ENCODE measurements at places on chromosomes 4 and X.

- DNase-seq, result no peak
Observed at GRCh38 chr4:152072001-152072485, 311.2 kb upstream of the GATB start.

GRCh38 chrX:43003204-43003565 is 225.2 kb upstream of the PPP1R2C start:
- DNase-seq, result no peak

DNA sequence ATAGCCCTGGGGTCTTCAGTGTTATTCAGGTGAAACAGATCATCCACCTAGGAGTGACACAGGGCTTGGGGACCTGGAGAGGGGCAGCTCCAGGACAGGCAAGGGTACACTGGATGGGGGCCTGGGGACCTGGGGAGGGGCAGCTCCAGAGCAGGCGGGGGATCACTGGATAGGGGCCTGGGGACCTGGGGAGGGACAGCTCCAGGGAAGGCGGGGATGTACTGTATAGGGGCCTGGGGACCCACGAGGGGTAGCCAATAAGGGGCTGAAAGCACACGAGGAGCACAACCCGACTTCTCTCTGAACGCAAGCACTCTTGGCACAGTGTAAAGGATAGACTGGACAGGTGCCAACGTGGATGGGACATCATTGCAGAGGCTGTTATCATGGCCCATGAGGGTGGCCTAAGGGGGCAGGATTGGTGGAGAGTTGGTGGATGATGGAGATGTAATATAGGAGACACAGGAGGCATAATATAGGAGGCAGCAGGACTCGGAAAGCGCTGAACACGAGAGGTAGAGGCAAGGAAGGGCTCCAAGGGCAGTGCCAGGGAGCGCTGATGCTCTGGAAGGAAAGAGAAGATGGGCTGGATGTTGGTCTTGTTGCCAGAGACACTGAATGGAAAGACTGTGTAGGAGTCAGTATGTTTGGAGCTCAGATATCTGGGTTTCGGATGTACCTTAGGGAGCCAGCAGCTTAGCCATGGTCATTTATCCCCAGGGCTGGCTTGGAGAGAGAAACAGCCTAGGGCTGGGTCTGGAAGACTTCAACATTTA is 37.9 kb upstream of the FGFBP2 start:
- DNase-seq, result no peak

- DNase-seq, result no peak
Observed at GRCh38 chr4:180571516-180572055, 1671.6 kb upstream of the TENM3 start.

- no peak for DNase-seq
Observed at GRCh38 chrX:135094726-135095125, 25.6 kb downstream of the ETDB start.

DNA sequence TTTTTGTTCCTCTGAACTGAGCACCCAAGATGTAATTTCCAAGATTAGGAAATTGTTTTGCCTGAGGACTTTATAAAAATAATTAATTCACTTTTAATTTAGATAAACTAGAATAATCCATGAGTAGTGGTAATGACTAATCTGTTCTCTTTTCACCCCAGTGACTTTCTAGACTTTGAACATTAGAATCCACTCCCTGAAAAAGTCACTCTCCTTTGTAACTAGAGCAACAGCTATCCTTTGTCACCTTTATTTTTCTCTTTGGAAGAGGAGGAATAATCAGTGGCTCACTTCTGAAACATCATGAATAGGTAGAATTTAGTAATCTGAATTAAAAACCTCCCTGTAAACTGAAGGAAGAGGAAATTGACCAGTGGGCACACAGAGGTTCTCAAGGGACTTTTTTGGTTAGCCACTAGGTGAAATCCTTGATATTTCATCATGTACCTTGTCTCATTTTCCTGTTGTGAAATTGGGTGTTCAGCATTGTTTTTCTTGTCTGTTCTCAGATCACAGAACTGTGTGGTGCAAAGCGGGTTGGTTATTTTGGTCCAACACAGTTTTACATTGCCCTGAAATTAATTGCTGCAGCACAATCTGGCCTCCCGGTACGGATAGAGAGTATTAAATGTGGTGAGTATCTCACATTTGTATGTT is 59.4 kb downstream of the REPS2 start:
- DNase-seq, result no peak

DNA sequence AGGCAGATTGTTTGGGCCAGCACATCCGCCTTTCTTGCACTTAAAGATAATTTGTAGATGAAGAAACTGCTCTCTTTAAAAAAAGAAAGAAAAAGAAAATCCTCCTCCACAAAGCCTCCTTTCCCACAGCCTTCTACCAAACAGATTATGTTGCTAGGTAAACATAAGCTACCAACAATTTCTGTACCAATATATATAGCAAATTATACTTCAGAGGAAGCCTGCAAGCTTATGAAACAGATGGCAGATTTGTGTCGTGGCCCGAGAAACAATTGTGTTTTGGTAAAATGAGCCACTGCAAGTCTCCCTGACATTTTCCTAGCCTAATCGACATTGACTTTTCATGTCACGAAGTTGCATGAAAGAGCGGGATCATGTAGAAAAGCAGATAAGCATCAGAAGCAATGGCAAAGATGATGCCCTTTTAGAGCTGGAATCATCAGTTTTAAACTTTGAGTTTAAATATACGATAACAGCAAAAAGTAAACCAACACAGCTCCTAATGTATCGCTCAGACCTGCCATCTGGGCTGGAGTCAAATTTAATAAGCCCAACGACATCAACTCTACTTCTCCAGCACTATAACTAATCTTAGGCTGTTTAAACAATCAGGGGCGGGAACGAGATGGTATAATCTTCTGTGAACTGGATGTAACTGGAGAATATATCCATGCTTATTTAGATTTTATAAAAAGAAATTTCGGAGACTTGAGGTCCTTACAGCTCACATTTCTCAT is 94.9 kb upstream of the PLAC1 start:
- no peak for DNase-seq

- no peak for DNase-seq
Observed at GRCh38 chr4:149523039-149523438, 292.6 kb downstream of the IQCM start.

GRCh38 chr4:82864336-82864979 is 26.5 kb downstream of the SEC31A start:
- DNase-seq, result no peak

- no peak for DNase-seq
Observed at GRCh38 chrX:9312922-9313867, 151.7 kb upstream of the TBL1X start.

GRCh38 chr4:54085284-54085683 is 14.7 kb upstream of the GSX2 start:
- DNase-seq, result no peak

DNA sequence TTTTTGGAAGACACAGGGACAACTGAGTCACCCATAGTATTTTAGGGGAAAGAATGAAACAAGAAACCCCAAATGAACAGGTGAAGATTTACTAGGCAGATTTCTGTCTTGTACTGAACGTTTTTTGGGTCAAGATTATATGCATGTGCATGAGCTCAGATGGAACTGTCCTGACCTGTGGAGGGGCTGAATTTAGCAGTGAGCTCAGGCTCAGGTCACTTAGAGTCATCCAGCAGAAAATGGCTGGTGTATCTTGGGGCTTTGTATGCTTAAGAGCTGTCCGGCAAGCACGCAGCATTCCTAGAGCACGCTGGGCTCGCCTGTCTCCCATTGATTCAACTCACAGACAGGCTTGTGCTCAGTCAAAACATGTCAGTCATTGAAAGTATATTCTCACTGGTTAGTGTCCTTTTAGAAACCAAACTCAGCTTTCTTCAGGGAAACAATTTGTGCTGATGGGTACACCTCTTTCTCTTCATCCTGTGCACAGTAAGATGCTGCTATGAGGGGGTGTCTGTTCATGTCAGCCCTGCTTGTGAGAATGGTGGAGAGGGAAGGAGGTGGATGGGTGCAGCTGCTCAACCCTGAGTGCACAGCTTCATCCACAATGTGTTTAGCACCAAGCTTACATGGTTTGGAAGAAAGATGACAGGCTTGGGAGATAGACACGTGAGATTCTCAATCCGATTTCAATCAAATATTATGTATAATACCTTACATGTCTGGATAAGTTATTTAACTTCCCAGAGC is 47.5 kb upstream of the PDLIM3 start:
- DNase-seq, result no peak

DNA sequence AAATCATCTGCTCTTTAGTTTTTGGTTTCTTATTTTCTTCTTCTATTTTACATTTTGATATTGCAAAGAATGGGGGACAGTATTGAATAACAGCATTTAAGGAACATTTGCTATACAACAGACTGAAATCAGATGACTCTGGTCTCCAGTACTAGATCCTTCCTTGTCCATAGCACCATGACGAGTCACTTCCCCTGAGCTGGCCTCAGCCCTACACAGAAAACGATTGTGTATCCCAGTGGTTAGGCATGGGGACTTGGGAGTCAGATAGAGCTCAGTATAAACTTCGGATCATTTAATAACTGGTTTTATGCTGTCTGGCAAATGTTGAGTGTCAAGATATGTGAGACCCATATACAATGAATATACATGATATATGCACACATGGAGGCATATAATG is 44.7 kb upstream of the BEX4 start:
- DNase-seq, result no peak

DNA sequence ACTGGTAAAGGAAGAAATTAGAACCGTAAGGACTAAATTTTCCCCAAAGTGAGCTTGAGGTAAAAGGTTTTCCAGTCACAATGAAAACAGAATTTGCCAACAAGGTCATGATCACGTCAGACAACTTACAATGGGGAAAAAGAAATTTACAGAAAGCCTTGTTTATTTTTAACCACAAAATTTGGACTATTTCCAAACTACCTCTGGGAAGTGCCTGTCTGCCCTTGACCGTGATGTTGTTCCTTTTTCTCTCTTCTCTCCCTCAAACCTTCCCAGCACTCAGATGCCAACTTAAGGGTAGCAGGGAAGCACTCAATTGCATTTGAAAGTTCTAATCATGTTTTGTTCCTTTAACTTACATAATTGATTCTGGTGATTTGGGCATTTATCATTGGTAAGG is 32.5 kb downstream of the MEPE start:
- no peak for DNase-seq

DNA sequence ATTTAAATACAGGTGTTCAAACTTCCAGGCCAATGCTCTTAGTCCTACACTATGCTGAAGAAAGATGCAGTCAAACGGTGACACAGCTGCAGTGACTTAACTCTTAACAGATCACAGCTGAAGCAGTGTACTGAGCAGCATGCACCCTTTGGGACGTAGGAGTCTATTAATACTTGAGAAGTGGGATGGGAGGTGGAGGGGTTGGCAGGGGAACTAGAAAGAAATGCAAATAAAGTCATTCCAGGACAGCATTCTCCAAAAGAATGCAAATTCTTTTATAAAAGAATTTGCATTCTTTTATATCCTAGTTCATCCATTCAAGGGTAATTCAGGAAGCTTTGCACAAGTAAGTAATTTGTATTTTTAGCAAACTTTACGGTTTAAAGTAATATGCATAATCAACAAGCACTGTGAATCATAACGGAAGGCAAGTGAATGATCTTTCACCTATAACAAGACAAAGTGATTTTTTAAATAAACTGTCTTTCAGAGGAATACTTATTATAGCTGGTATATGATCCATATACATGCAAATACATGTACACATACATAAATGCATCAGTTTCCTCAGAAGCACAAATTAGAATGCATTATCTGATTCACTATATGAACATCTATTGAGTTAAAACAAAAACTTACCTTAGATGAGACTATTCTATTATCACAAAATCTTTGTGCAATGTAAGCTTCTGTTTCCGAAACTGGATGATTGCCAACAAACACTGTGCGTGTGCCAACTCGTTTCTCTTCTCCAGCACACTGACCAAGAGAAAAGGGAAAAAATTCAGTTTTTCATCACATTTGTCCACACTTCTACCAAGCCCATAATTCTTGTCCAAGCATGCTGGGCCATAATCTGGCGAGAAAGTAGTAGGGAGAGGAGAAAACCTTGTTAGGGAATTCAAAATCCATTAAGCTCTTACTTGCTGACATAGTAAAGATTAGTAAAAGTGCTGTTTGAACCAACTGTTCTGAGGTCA is 106.5 kb downstream of the ATP11C start:
- peak; percentile 4 for DNase-seq

GRCh38 chrX:35340465-35340864 is 397.9 kb downstream of the FAM47B start:
- no peak for DNase-seq

GRCh38 chrX:153433161-153433680 is 12.6 kb downstream of the TREX2 start:
- no peak for DNase-seq

- DNase-seq, result no peak
Observed at GRCh38 chrX:36575670-36576069, 432.5 kb upstream of the FAM47C start.

GRCh38 chrX:9656277-9656676 is 109.4 kb downstream of the GPR143 start:
- no peak for DNase-seq

- DNase-seq, result no peak
Observed at GRCh38 chrX:136752796-136753195, 27.9 kb downstream of the ARHGEF6 start.

- no peak for DNase-seq
Observed at GRCh38 chr4:48175328-48175727, 41.3 kb upstream of the TXK start.

GRCh38 chr4:80685214-80685613 is 345.3 kb upstream of the BMP3 start:
- DNase-seq, result no peak

DNA sequence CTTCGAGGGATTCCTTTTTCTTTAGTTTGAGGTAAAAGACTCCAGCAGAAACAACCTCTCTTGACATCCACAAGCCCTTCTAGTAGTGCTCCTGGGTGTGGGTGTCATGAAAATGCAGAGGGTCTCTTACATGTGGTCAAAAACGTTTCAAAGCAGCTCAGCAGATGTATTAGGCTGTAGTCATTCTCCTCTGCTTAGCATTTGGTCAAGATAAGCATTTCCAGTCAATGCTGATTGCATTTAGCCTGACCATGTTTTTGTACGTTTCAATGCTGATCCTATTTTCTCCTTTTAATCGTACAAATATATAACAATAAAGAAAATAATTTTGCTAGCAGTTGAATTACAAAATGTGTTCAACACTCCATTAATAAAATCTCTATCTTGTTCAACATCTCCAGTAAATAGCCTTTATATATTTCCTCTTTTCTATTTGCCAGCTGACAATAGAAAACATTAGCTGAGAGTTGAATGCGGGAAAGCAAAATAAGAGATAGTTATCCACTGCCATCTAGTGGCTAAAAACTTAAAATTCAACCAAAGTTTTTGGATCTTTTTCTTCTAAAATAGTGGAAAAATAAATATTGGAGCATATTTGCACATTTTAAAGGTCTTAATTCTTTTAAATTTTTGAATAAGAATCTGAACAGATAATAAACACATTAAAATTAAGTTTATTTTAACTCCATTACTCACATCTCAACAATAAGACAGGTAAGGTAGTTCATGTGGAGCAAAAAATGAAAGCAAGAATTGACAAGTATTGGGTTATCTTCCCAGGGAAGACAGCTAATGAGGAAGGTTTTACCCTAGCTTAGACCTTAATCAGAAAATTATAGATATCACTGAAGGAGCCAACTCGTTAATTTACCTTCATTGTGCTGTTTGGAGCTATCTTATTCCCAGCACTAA is 15.2 kb upstream of the PACRGL start:
- DNase-seq, result no peak
